ENCODE measurements at places on chromosomes 6 and 20. TPM values are rescaled to one million over a fixed set of nuclear protein-coding genes. Genes with fewer than 3 reads are reported as not detected.

Gene RSPH3
- 6.1 TPM for total RNA-seq

Gene CGAS
- total RNA-seq = 26.9 TPM

Gene DPPA5
- total RNA-seq = not detected

Gene SLC16A10
- 6.5 TPM for total RNA-seq

Gene BHLHE23
- not detected for total RNA-seq

Gene MAS1
- not detected for total RNA-seq

Gene KIF6
- total RNA-seq = not detected

Gene BPHL
- total RNA-seq = 14.8 TPM

Gene DDAH2
- total RNA-seq = 19.6 TPM

Gene PLN
- total RNA-seq = not detected

Gene CAGE1
- total RNA-seq = 0.25 TPM

Gene BNIP5
- total RNA-seq = not detected

Gene CFB
- 1.1 TPM for total RNA-seq

Gene TFAP2A
- 0.35 TPM for total RNA-seq

Gene BEND3
- 3.2 TPM for total RNA-seq

Gene TNXB
- total RNA-seq = 15.0 TPM

Gene PI3
- total RNA-seq = not detected

Gene LAMP5
- total RNA-seq = not detected

Gene MYCT1
- total RNA-seq = not detected

Gene PTPRA
- total RNA-seq = 85.9 TPM

Gene SLC44A4
- total RNA-seq = 0.22 TPM

Gene SLC35D3
- total RNA-seq = not detected

Gene MOG
- not detected for total RNA-seq

Gene CST5
- total RNA-seq = not detected

Gene LINC00237
- 0.49 TPM for total RNA-seq

Gene EYS
- total RNA-seq = not detected

Gene CAPN11
- total RNA-seq = 0.39 TPM

Gene HDGFL1
- not detected for total RNA-seq

Gene TFAP2D
- total RNA-seq = not detected

Gene MAP1LC3A
- 5.2 TPM for total RNA-seq

Gene SRMS
- total RNA-seq = not detected

Gene PANK2
- total RNA-seq = 67.4 TPM

Gene ZSCAN31
- total RNA-seq = 2.1 TPM

Data from activated T-cell treated with anti-CD3 and anti-CD28 coated beads, Interleukin-2, amount 50 U/mL, for 72 hours (primary cell).